ENCODE measurements at places on chromosomes 3 and 15.

GRCh38 chr15:84990507-84990906 is 8.9 kb downstream of the PDE8A start:
- DNase-seq: no peak

- DNase-seq: no peak
Observed at GRCh38 chr15:45799508-45799907, 164.7 kb downstream of the SQOR start.

DNA sequence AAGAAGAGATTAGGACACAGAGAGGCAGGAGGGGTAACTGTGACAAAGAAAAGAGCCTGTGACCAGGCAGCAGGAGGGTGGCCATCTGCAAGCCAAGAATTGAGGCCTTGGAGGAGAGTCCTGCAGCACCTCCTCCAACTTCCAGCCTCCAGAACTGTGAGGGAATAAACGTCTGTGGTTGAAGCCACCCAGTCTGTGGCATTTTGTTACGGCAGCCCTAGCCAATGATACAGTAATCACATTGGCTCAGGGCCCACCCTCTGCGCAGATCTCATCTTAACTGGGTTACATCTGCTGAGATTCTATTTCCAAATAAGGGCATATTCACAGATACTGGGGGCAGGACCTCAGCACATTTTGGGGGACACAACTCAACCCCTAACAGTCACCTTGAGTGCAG is 11.3 kb downstream of the SELENOS start:
- no peak for DNase-seq

DNA sequence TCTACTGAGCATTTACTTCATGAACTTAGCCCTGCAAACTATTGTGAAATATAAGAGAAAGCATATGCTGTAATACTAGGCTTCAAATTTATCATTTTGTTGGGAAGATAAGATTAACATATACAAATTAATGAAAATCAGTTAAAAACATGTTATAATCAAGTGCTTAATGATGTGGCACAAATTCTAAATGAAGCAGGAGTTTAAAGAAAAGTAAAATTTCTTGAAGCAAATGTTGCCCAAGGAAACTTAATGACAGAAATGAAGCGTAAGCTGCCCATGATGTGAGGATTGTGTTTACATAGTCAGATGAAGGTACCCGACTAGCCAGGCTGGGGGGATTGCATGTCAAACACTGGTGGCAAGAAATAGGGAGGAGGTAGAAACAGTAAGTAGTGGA is 103.1 kb upstream of the GAP43 start:
- no peak for DNase-seq

DNA sequence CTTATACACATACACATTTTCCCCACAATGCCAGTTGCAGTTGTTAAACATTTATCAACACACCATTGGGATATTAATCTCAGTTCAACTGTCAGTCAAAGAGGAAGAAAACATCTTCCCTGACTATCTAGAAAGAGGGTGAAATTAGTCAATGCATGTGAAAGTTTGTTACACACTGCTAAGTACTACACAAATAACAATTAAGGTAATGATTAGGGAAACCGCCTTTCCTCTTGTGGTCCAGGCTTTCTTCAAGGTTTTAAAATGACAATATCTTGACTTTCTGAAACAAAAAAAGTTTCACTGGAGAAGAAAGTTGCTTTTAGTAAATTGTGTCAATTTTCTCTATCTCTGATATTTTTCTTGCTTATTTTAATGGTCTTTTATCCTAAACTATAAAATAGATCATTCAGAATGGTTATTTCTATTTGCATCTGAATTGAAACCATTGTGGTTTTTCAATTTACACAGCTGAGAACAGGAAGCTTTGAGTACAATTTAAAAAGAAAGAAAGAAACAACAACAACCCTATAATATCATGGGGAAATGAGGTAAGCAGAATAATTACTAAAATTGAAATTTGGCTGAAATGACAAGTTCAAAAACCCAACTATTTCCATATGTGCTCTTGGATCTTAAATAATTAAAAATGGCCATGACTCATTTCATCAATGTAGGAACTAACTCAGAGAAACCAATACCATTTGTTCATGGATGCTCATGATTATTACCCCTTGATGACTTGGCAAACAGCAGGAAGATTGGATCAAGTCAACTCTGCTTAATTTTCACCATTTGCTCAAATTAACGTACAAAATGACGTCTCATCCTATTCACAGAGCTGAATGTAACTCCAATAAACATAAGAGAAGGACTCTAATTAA is 31.7 kb downstream of the GPR149 start:
- DNase-seq: no peak

GRCh38 chr3:16929311-16929710 is 44.6 kb downstream of the PLCL2 start:
- no peak for DNase-seq

DNA sequence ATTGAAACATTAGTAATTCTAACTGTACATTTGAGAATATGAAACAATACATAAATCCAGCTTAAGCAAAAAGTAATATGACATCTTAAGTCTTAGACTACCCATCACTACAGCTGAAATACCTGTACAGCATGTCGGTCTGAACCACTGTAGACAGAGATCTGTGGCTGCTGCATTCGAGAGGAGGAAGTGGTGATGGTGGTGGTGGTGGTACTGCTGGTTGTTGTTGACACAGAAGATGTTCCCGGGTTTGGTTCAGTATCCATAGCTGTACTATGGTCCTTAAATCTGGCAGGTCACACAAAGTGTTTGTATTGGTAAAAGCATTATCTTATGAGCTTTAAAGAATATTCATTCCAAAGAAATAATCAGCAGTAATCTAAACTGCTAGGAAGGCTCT is 2.9 kb downstream of the PHC3 start:
- DNase-seq: no peak

DNA sequence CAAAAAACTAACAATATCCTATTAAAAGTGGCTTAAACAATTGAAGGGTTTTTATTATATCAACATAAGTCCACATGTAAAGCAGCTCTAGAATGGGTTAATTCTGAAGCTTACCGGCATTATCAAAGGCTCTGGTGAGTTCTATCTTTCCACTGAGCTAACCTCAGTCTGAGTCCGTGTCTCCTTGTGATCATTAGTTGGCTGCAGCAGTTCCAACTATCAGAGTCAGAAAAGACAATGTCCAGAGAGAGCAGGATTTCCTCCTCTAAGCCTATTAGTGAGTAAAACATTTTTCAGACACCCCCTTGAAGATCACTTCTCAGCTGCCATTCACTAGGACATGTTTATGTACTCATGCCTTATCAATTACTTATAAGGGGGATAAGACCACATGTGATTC is 49.9 kb downstream of the DHX36 start:
- no peak for DNase-seq

- DNase-seq: peak; percentile 59
Observed at GRCh38 chr15:67082007-67082536, 16.7 kb downstream of the SMAD3 start.

GRCh38 chr3:150878290-150878689 is 26.9 kb downstream of the MINDY4B start:
- no peak for DNase-seq
